ENCODE measurements at places on chromosomes 7 and 10.

DNA sequence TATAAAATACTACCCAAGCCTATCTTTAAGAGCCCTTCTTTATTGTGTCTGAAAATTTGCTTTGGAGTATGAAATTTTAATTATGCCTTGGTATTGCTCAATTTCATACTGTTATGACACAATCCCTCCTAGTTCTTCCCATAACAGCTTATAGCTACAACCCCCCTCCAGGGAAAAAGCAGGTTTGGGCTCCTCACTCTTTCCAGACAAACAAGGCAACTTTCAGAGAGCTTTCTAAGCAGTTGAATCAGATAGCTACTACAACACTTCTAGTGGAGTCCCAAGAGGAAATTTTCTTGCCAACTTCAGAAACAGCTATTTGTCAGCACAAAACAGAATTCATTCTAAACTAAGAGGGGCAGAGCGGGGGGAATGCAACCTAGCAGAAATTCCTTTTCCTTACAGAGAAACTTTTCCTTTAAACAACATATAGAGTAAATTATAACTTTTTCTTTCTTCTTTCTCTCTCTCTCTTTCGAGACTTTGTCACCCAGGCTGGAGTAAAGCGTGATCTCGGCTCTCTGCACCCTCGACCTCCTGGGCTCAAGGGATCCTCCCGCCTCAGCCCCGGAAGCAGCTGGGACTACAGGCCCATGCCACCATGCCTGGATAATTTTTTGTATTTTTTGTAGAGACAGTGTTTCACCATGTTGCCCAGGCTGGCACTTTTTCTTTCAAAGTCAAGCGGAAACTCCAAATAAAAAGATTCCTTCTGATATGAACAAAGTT is 26.0 kb upstream of the JMJD1C start:
- no peak for DNase-seq

DNA sequence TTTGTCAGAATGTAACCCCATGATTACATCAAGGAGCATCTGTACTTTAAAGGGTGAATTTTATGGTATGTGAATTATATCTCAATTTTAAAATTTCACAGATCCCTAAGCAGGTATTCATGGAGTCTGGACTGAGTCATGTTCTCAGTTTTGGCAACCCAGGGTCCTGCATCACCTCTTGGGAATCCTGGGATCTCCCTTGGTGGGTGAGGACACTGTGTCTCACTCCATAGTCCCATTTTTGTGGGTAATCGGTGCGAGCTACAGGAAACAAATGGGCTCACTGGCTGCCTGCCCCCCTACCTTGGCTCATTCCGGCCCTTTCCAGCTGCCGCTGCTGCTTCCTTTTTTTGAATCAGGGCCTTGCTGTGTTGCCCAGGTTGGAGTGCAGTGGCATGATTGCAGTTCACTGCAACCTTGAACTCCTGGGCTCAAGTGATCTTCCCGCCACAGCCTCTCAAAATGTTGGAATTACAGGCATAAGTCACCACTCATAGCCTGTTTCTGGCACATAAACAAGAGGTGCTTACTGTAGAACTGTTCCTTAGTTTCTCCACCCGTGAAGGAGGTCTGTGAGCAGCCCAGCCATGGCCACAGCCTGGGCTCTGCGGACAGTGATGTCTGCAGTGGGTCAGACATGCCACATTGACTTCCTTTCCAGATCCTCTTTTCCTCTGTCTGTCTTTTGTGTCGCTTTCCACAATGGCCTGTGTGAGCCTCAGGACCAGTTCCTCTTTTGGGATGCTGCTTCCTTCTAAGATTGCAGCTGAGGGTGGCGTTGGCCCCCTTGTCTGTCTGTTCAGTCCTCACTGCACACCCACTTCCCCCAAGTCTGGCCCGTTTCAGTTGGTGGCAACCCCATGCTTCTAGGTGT is 14.5 kb downstream of the PALD1 start:
- DNase-seq: no peak

DNA sequence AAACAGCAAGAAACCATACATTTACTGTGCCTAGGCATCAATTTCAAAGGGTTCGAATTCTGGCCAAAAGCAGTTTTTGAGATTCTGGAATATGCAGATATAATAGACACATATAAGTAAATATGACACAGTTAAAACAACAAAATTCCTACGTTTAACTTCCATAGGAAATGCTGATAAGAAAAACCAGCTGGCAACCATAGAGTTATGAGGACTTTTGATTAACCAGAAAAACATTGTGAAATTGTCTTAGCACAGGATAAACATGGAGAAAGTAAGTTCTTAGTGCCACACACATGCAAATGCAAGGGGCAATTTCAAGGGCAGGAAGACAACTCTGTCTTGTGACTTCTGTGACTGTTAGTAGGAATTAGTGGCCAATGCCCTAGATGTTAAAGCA is 702.1 kb downstream of the TNS3 start:
- no peak for DNase-seq

DNA sequence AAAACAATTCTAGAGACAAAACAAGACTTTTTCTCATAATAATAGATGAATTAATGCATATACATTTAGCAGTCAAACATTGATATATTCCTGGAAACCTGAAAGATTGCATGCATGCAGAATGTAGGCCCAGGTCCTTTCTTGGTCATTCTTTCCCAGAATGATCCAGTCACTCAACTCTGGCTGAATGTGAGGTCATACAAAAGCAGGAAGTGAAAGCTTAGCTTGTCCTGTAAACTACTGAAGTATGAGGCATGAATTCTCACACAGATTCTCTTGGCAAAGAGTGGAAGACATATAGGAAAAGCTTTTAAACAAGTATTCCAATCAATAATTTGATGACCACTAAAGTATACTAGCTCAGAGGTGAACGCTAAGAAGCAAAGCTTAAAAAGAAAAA is 253.9 kb downstream of the PPP1R3A start:
- no peak for DNase-seq

GRCh38 chr10:71076473-71077142 is 135.8 kb upstream of the UNC5B start:
- DNase-seq: no peak

DNA sequence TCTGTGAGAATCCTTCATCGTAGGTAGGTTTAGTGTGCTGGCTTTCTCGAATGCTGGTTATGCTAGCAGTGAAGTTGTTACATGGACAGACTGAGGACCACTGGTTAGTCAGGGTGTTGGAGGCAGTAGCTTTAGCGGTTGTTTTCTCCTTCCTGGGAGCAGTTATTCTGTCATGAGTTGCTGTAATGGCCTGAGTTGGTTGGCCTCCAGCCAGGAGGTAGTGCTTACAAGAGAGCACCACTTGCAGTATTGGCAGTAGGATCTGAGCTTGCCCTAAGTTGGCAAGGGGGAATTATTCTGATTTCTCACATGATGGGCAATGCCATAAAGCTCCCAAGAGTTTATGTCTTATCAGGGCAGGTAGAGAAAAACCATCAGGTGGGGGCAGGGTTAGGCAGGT is 58.0 kb downstream of the IPMK start:
- DNase-seq: no peak

- DNase-seq: no peak
Measured at GRCh38 chr10:113291413-113291812, 261.4 kb upstream of the HABP2 start.
